Tongue (tissue), 3 donors: ENCODE measurements at places on chromosomes 13 and 19.

DNA sequence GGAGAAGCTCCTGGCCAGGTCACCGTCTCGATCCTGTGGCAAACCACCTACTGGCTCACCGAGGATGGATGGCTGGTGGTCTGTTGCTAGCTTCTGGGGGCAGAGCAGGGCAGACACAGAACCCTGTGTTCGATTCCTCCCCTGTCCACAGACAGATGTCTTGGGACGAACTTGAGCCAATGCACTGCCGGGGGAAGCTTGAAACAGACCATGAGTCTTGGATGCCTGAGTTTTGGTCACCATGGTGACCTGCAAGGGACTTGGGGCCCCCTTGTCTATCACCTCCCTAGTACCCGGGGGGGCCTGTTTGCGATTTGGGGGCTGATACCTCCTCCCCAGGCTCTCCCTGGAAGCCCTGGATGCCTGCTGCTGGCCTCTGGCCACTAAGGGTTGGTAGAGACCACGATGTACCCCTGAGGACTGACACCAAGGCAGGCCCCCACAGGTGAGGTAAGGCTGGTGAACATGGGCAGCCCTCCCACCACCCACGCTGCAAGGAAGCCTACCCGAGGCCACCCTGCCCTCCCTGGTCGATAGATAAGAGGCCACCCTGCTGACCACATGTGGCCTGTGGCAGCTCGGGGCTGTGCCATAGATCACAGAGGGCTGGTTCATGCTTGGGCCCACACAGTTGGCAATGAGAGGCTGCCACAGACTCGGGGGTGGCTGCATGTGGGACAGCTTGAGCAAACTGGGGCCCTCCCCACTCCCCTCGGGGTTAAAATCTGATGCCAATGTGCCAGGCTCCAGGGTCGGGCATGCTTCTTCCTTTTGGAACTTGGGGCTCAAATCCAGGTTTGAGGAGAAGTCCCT lies 10.7 kb downstream of the IQCN start:
- DNase-seq: no peak

DNA sequence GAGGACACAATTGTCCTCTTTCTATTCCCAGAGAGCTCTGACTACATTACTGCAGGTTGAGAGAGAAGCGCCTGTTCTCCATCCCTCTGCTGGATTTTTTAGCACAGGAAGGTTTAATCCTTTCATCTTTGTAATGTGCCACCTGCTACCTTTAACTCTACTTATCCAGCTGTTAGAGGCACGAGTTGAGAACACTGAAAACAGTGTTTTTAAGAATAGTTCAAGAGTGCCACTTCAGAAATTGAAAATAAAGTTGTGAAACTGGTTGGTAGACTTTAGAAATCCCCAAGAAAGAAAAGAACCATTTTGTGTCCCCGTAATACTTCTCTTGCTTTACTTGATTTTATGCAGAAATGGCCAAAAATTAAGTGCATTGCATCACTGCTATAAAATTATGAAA lies 20.6 kb downstream of the FREM2 start:
- no peak for DNase-seq

DNA sequence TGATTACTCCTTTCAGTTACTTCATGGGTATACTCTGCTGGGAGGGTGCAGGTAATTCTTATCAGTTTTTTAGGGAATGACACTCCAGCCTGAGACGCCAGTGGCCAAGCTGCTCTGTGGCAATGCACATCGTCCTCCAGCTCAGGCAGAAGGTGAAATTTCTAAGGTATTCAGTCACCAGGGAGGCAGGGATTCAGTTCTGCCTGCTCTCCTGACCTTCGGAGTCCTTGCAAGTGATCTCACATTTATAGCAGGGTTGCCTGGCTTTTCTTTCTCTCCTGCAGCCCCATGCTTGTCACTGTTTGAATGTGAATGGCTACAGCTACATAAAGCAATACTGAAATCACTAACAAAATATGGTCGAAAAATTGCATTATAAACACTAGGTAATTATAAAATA lies 1447.5 kb downstream of the EFNB2 start:
- DNase-seq: no peak

GRCh38 chr13:39397226-39397895 lies 205.6 kb downstream of the LHFPL6 start:
- no peak for DNase-seq

DNA sequence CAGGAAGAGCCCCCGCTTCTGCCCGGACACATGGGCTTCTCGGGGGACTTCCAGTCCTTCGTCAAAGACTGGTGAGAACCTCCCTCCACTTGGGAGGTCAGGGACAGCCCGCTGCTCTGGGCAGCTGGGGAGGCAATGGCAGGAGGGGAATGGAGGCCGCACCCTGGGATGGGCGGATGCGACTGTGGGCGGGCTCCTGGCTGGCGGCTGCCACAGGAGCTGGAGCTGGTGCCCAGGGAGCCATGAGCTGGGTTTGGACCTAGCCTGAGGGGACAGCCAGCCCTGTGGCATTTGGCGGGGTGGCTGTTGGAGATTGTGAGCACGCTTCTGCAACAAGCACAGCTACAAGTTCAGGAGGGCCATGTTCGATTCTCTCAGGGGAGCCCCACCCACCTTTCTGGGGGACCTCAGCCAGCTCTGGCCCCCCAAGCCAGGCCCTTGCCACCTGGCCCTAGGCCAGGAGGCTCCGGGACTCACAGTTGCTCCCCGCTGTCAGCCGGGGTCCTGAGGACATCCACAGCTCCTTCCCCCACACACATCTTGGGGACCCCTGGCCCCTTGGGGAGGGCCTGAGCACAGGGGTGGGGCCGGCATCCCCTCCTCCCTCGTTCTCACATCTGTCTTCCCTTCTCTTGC lies 3.0 kb upstream of the TGFBR3L start:
- DNase-seq: no peak

DNA sequence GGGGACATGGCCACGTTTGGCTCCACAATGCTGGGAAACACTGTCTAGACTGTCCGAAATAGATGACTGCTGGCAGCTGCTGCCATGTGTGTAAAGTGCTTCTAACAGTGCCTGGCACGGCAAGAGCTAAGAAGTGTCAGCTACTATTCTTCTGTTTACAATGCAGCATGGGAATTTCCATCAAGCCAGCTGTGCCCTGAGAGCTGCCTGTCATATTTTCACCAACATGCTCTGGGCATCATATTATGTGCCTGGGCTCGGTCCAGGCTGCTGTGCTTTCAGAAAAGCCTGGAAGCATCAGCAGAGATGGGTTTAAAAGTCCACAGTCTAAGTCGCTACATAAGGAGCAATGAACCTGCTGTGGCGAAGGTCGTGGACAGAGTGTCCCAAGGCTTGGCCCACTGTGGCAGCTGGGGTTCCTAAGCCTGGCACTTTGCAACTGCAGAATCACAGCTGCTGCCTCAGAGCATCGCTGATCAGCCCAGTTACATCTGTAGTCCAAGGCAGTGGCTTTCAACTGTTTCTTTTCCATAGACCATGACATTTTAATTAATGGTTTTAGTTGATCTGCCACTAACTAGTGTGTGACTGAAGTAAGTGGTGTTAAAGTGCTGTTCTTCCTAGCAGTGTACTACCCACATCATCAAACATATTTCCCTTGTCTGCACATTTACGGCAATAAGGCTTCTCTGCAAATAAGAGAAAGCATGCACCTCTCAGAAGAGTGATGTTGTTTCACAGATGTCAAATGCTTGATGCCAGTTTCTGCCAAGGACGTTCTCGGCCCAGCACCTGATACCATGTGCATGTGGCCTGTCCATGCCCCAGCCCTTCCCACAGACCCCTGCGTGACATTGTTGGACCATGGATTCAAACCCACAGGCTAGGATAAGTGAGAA lies 95.7 kb upstream of the C1QTNF9B start:
- peak; percentile 96 for DNase-seq

DNA sequence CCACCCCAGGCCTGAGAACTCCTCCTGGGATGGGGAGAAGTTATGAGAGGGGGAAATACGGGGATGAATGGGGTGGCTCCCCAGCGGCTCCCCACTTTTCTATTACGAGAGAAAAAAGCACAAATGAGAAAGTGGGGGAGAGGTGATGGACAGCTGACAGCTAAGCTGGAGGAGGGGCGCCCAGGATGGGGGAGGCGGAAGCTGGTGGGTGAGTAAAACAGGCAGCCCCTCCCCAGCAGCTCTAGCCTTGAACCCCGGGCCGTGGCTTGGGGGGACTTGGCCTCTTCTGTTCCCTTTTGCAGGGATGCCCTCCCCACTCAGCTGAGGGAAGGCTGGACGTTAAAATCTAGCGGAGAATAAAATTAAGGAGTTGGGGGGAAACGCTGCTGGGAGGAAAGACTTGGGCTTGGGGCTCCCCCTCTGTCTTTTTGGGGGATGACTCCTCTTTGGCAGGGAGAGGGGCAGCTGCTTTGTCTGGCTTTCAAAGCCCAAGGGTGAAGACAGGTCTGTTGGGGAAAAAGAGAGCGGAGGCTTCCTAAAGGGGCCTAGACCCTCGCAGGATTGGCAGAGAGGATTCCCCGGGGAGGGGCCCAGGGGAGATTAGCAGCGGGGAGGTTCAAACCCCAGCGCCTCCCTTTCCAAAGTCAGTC lies 1.4 kb upstream of the SAMD1 start:
- DNase-seq: peak; percentile 44

DNA sequence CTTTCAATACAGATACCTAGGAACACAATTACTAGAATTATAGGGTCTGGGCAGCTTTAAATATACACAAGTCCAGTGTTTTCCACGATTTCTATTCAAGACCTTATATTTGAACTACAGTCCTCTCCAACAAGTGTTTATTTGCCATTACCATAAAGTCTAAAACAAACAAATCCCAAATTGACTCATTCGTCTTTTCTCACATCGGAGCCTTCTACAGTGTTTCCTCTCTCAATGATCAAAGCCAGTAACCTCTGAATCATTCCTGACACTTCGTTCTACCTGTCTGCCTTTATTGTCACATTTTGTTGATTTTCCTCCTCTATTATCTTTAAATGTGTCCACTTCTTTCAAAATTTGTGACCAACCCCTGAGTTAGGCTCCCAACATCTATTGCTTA lies 1356.5 kb upstream of the SLC10A2 start:
- DNase-seq: no peak

- DNase-seq: peak; percentile 44
Observed at GRCh38 chr19:38932425-38933179, 1.9 kb downstream of the MRPS12 start.

DNA sequence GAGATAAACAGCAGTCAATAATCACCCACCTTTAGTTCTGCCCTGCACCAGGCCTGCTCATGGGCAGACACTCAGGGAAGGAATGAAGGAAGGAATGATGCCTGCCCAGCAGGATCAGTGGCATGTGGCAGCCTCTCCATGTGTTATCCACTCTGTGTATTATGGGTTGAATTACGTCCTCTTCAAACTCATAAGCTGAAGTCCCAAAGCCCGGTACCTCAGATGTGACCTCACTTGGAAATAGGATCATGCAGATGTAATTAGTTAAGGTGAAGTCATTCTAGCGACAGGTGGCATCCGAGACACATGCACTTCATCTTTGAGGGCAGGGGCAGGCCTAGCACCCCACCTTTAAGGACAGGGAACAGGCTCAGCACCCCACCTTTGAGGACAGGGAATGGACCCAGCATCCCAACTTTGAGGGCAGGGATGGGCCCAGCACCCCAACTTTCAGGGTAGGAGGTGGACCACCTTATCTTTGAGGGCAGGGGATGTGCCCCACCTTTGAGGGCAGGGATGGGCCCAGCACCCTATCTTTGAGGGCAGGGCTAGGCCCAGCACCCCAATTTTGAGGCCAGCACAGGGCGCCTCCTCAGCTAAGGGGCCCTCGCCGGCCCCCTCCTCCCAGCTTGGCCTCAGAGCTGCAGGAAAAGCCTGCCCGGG lies 127.6 kb downstream of the URI1 start:
- DNase-seq: peak; percentile 37

DNA sequence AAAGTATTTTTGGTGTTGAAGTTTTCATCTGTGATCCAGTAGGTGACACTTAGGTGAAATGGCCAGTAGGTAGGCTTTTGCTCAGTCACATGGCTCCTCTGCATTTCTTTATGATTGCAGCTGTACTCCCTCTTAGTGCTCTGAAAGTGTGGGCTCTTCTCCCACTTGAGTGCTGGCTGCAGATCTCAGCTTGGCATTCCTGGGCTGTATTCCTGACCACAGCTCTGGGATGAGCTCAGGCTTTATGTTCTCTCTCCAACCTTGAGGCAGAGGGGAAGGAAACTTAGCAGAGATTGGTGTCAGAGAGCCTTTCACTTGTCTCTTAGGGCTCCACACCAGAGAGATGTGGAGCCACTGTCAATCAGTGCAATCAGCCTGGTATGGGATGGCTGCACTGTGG lies 254.3 kb downstream of the NDFIP2 start:
- peak; percentile 34 for DNase-seq

DNA sequence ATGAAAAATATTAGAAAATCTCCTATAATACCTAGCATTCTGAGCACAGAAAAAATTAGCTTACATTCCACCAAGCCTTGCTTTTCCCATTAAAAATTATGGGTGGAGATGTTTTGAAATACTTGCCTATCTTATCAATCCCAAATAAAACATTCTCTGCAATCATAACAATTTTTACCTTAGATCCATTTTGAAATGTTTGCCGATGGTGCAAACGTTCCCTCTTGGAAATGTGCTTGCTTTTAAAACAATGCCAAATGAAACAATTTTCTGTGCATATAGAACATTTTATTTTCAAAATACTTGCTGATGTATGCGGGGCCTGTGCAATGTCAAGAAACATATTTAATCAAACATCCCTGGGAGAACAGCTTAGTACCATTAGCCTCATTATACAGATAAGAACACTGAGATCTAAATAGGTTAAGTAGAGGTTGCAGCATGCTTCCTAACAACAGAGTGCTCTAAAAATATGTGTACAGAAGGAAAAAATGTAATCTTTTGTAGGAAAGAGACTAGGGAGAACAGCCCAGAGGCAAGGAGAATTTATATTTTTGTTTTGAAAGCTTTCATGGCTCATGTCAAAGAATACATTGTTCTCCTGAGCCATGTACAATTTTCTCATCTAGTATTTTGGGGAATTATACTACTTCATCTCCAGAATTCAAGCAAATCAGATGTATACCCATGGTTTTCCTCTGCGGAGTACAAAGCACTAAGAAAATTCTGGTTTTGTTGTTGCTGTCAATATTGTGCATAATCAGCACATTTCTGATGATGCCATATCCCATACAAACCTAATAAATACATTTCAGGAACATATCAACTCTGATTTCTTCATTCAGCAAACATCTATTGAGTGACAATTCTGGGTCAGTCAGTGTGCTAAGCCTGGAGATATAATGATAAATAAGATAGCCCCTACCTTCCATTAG lies 25.9 kb upstream of the FNDC3A start:
- no peak for DNase-seq

- DNase-seq: no peak
Observed at GRCh38 chr19:52188822-52189734, 774 bp upstream of the PPP2R1A start.

GRCh38 chr19:35095667-35096368 lies 19.8 kb upstream of the FXYD3 start:
- DNase-seq: no peak

DNA sequence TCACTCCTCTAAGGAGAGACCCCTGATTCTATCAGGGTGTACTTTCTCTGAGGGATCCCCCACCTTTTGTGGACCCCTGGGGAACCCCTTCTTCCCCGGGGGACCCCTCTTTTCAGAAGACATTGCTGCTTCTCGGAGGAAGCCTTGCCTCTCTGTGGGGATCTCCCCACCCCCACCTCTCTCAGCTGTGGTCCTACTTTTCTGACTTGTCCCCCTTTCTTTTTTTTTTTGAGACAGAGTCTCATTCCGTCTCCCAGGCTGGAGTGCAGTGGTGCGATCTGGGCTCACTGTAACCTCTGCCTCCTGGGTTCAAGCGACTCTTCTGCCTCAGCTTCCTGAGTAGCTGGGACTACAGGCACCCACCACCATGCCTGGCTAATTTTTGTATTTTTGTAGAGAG lies 18.4 kb upstream of the GATAD2A start:
- DNase-seq: no peak
